ENCODE measurements at places on chromosomes 4 and X.

GRCh38 chr4:99504804-99505502 lies 5.9 kb upstream of the C4orf17 start:
- DNase-seq = no peak

GRCh38 chr4:52658641-52659000 lies 480 bp downstream of the USP46 start:
- DNase-seq = peak; percentile 70

DNA sequence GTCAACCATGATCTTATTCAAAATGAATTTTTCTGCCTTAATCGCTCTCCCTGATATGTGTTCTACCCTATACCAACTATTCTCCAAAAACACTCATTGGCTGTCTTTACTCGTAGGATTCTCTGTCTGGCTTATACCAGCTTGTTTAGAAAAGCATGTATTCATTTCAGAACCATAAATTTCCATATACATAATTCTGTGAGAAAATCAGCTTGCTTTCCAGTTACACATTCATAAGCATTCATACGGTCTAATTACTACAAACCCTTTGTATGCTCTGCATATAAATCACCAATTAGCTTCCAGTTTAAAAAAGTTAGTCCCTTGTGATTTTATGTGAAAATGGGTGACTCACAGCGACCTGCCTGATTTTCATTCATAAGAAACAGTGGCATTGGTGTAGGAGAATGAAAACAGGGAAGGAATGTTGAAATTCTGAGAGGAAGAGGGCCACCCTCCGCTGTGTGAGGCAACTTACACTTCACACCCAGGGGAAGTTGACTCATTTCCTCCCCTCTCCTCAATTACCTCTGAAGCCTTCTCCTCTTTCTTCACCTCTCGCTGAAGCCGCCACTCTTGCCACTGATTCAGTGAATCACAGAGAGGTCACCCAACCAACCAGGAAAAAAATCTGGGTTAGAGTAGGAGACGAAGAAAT lies 63.3 kb downstream of the MEPE start:
- DNase-seq = peak; percentile 83

DNA sequence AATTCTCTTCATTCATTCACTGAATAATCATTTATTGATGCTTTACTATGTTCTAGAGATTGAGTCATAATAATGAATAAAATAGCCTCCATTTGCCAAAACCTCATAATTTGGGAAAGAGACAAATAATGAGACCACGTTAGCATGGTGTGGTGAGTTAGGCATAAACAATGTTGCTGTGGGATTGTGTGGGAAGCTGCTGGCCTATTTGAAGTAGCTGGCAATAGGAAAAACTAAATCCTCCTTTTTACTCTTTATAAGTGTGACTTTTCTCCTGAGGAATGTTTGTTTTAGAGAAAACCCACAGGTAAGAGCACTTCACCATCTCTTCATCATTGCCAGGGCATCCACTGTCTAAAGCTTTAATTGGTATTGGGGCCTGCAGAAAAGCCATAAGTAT lies 95.3 kb downstream of the AREG start:
- DNase-seq = no peak

DNA sequence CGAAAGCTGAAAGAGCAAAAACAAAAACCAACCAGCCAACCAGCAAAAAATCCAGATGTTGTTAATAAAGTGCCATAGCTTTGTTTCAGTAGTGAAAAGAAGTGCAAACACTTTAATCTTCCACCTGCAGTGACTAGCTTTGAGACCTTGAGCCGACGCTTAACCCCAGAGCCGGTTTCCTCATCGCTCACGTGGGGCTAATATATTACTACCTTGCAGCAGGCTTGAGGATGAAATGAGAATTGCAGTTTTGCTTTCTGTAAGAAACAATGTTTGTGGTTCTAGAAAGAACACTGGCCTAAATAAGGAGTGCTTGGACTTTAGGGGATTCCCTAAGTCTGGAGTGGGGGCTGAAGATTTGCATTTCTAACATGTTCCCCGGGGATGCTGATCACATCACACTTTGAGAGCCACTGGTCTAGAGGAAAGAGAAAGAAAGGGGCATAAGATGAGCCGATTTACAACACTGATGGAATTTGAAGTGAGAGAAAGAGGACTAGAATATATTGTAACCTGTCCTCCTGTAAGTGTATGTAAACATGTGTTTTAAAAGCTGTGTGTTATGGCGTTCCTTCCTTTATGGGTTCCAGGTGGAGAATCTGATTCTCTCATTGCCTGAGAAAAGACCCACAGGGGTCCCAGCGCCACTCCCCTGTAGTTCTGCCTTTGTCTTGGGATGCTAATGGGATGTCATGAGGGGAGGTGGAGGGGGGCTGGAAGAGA lies 1.4 kb downstream of the FGF2 start:
- peak; percentile 89 for DNase-seq

- DNase-seq = no peak
Observed at GRCh38 chrX:40202456-40202855, 104.7 kb upstream of the BCOR start.

DNA sequence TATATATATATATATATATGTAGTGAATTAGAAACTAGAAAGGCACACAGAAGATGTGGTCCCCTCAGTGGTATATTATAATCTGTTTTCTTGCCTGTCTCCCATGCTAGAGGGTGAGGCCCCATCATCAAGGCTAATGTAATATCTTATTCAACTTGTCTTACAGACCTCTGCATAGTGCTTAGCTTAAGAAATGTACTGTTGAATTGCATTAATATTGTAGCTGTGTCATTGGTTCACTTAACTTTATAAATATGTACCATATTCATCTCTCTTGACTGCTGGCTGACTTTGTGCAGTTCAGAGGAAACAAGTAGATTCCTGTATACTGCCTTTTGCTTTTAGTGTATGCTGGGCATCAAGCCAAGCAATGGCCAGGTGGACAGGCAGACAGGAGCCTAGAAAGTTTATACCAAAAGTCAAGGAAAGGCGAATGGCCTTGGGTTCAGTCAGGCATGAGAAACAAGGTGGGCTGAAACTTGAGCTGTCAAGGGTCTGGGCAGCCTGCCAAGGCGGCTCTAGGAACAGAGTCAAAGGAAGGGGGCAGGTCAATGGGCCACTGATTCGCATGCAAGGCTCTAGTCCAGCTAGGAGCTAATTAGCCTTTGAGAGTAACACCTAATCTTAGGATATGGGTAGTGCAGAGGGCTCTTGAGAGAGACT lies 78.8 kb upstream of the LEF1 start:
- peak; percentile 58 for DNase-seq

DNA sequence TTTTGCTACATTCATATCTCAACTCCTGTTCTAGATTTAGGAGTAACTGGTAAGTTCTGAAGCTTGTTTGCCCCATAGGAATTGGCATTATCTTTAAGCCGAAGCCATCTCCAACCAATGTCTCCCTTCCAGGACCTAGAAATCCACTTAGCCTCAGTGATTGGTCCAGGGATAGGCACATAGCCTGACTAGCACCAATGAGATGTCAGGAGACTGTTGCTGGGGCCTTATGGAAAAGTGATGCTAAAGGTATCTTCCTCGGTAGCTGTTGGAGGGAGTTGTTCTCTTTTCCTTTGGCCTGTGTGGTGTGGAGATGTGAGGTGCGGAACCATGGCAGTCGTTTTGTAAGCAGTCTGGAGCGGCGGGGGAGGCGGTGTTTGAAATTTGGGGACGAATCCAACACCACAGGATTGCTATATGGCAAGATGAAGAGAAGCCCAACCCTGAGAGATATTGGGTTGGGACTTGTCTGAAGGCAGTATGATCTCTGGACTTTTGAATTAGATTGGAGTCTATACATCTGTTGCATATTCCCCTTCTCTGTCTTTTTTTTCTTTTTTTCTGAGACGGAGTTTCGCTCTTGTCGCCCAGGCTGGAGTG lies 109.8 kb upstream of the ATP6AP2 start:
- DNase-seq = peak; percentile 71

- no peak for DNase-seq
Observed at GRCh38 chr4:163590619-163591264, 96.3 kb downstream of the TMA16 start.

DNA sequence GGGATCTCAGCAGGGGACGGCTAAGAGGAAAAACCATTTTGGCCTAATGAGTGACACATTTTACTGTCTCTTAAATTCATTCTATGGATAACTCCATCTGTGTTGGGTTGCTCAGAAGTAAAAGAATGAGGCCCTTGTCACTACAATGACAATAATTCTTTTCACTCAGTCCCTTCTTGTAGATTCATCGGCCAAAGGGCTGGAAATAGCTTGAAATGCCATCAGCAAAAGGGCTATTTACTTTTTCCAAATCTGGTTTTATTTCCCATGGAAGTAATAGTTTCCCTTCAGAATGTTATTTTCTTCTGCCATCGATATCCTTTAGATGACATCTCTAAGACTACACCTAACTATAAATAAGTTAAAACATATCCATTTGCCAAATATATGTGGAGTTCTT lies 7.4 kb downstream of the MEPE start:
- DNase-seq = no peak

DNA sequence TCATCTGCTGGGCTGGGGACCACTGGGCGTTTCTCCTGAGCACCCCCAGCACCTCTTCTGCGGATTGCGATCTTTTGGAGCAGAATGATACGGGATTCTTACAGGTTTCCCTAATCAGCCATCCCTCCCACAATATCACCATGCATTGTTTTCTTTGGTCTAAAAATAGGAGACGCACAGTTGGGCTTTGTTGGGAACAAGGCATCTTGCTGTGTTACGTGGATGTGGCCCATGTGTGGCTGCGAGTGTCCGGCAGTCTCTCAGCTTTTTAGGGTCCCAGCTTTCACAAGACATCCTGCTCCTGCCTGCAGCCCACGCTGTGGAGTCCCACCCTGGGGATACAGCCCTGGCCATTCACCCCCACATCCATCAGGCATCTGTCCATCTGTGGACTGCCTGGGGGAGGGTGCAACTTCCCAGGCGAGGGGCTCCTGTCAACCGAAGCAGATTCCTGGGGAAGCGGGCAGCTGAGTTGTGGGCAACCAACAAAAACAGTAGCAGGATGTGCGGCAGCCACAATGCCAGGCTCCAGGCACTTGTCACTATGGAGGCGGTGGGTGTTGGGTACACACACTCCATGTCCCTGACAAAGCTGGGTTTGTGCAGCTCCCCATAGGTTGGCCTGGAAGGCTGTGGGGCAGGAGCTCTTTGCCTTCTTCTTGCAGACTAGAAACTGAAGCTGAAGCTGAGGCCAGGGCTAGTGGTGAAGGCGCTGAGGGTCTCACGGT lies 185.5 kb upstream of the PSAPL1 start:
- DNase-seq = no peak

- no peak for DNase-seq
Observed at GRCh38 chr4:156497486-156497885, 474.1 kb downstream of the PDGFC start.

DNA sequence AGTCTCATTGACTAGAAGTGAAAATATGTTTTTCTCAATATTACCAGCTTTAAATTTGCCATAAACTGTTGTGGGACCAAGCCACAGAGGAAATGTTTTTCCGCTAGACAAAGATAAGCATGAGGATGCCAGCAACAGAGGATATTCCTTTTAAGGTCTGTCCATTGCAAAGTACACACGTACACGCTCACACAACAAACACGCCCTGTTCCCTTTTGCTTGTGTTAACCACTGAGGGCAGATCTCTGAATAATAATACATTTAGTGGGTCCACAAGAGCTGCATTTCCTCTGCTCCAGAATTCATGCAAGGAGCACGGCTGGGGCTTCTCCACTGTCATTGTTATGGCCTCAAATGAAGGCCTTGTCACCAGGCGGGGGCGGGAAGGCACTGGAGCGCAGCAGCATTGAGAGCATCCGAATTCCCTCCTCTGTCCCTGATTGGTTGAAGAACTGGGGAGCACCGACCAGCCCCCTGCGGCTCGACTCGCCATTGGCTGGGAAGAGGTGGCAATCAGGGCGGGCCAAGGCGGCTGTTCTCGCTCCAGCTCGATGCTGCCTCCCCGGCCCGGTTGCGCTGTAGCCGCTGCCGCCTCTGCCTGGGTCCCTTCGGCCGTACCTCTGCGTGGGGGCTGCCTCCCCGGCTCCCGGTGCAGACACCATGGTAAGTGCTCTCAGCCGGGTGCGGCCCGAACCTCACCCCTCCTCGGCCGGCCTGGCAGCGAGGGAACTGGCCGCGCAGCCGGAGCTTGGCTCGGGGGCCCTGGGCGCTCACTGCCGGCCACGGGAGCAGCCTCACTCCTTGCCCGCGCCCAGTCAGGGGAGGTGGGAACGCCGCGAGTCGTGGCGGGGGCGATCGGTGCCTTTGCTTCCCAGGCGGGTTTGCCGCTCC lies at the start of gene GUCY1B1:
GUCY1B1 (plus strand) TSS at position 541 of the 891 bp plus-strand sequence; CDS start at position 661, 120 bp downstream.
- DNase-seq = peak; percentile 97

DNA sequence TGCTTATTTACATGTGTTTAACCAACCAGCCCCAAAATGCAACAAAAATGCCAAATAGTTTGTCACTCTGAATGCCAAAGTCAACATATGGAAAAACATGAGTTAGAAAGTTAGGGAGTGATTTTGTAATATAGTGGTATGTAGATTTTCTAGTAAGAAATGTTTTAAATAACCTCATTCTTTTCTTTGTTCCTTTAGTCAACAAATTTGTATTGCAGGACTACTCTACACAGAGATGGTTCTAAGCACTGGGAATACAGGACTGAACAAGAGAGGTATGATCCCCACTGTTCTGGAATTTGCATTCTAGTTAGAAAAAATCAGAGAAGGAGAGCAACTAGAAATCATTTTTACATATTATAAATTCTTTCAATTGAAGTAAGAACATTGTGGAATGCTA lies 218.8 kb upstream of the ANXA10 start:
- DNase-seq = no peak

GRCh38 chr4:139645458-139645857 lies 20.2 kb upstream of the MGST2 start:
- DNase-seq = no peak

GRCh38 chrX:122504026-122504425 lies 680.1 kb upstream of the GRIA3 start:
- no peak for DNase-seq

DNA sequence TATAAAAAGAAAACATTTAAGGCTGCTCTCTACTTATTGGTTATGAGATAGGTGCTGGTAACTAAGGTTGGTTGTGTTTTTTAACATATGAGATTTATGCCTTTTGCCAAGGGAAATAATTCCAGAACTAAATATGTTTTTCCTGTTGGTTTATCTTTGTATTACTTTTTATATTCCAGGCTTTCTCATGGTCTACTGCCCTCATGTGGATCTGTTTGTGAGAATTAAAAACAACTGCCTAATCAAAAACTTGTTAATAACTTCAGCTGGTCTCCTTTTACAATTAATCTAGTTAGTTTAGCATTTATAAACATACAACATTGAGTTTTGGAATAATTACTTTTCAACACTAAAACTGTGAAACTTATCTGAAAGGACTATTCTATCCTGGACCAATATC lies 1208.3 kb downstream of the ADGRL3 start:
- no peak for DNase-seq

- no peak for DNase-seq
Observed at GRCh38 chr4:165288639-165289422, 38.6 kb upstream of the MSMO1 start.

DNA sequence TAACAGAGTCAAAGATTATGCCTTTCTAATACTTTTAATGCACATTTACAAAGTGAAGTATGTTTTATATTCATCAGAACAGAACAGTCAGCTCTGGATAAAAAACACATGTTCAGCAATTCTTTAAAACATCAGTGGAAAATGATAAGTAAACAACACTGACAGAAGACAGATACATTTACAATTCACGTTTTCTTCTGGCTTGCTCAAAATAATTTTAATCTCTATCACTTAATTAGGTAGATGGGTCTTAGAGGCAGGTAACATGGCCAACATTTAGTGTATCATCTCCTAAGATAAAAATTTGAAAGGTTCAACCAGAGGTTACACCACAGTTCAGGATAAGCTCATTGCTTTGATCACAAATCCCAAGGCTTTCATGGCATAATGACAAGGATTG lies 156.8 kb upstream of the MAB21L2 start:
- no peak for DNase-seq

- no peak for DNase-seq
Observed at GRCh38 chrX:12026481-12026880, 111.8 kb upstream of the FRMPD4 start.

- no peak for DNase-seq
Observed at GRCh38 chr4:55503169-55503568, 43.5 kb downstream of the CLOCK start.

Data from endodermal cell (in vitro differentiated cells).